Thoracic aorta (tissue), 2 donors: ENCODE measurements at places on chromosomes 3 and 15.

DNA sequence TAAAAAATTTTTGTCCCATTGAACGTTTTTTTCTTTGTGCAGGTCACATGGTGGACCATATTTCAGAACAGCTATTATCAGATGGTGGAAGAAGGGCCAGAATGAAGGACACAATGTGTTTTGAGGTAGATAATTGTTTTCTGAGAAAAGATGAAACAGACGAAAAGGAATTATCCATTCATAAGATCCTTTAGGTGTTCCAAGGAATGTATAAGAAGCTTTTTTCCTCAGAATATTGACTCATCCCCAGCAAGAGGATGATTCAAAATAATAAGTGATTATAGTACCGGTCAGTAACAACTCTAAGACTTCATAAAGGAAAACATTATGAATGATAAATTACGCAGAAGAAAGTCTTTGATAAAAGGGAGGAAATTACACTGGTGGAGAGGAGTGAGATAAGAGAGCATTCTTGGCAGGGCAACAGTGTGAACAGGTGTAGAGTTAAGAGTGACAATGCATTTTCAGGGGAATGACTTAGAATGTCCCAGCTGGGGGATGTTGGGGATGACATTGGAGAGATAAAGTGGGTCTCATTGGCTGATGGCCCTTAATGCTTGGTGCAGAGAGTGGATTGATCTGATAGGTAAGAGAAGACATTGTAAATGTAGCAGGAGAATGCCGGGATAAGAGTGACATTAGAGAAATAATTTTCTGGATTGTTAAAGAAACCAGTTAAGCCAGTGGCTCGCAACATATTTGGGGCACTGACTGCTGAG, 27.0 kb upstream of the AQP9 start:
- no peak for DNase-seq

GRCh38 chr3:86973440-86973839, 17.5 kb downstream of the VGLL3 start:
- DNase-seq, result no peak

GRCh38 chr3:60775985-60776384, 475.3 kb downstream of the FHIT start:
- DNase-seq, result no peak

DNA sequence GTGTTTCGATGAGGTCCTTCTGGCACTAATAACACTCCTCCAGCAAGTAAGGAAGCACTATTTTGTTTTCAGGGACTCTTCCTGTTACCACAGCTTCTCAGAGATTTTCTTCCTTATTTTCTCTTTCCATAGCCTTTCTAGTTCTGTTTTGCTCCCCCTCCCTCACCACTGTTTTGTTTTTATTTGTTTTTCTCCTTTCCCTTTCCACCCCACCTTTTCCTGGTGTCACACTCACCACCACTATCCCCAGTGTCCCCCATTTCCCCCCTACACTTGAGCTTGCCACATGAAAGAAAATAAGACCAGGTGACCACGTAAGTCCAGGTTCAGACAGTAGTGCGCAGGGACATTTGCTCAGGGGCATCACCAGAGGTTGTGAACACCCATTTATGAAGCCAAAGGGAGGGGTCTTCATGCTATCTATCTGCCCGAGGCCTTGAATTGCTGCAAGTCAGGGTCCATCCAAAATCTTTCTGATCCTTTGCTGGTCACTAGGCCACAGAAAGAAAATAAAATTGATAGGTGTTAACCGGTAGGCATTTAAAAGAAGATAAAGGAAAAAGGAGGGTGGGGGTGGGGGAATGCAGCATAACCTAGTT, 1.4 kb upstream of the RFTN1 start:
- no peak for DNase-seq

GRCh38 chr3:135141672-135142071, 346.6 kb downstream of the EPHB1 start:
- DNase-seq, result no peak

DNA sequence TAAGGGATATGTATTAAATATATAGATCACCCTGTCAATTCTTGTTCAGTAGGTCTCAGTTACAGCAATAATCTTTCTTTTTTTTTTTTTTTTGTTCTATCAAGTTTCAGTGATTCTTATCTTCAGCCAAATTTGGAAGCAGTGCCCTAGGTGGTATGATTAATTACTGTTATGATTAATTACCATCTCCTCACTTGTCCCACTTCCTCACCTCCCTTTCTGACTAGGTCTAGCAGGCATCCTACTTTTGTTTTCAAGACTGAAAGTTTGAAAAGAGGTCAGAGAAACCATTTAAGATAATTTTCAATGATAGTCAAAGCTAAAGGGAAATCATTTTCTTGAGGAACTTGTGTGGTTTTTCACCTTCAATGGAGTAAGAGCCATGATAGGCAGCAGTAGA, 144.0 kb upstream of the CNTN4 start:
- no peak for DNase-seq

- DNase-seq, result no peak
Measured at GRCh38 chr3:160477750-160478149, 28.2 kb upstream of the TRIM59 start.

DNA sequence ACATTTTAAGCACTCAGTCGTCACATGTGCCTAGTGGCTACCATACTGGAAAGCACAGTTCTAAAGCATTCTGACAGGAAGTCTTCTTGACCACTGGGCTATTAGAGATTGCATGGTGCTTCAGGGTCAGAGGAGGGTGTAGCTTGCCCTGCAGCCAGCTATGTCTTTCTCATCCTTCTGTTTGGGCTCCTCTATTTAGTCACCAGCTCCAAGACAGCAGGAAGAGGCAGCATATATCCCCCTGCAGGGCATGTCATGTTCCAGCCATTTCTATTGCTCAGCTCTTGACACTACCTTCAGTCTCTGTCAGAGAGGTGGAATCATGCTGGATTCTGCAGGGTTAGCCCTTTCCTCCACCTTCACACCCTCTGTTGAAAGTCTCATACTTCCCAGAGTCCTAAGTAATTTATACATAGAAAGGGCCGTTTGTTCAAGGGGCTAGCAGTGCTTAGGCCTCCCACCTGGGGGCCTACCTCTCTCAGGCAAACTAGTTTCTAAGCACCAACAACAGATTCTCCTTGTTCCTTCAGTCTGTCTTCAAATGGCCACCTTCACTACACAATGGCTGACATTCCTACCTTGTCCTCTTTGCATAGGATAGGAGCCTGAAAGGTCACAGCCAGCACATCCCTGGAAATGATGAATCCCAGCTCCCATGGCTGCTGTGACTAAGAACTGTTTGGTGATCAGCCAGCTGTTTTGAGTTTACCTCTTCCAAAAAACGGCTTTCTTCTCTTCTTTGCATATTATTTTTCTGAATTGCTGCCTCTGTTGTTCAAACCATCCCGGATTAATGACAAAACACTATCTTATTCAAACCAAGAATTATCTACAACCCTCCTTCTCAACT, 115.7 kb upstream of the BFSP2 start:
- no peak for DNase-seq

- DNase-seq, result no peak
Measured at GRCh38 chr3:131541288-131541687, 38.5 kb upstream of the MRPL3 start.
